Caki2 (cell line): ENCODE measurements at places on chromosomes 3 and 15. TPM values are rescaled to one million over a fixed set of nuclear protein-coding genes. Genes with fewer than 3 reads are reported as not detected.

The CCR2 gene
- not detected in 2 replicates for total RNA-seq

The TM4SF18 gene
- 5.9 and 9.3 TPM in 2 replicates for total RNA-seq

The MFGE8 gene
- total RNA-seq = 141 and 157 TPM in 2 replicates

The TMEM207 gene
- total RNA-seq = not detected in 2 replicates

The INAFM2 gene
- 2.6 and 4.6 TPM in 2 replicates for total RNA-seq

The GOLGA8S gene
- 0.32 TPM in 1 of 2 replicates, not detected in the other for total RNA-seq

The SKIL gene
- 33.2 and 55.8 TPM in 2 replicates for total RNA-seq

The PPP1R14D gene
- not detected in 2 replicates for total RNA-seq

The TNFSF10 gene
- total RNA-seq = 2.2 and 3.4 TPM in 2 replicates

The SYNPR gene
- total RNA-seq = not detected in 2 replicates

The LRRIQ4 gene
- total RNA-seq = not detected in 2 replicates

The LXN gene
- total RNA-seq = 44.8 and 73.9 TPM in 2 replicates

The CX3CR1 gene
- 0.06 TPM in 1 of 2 replicates, not detected in the other for total RNA-seq

The IRAK2 gene
- 7.6 and 8.3 TPM in 2 replicates for total RNA-seq

The ACTC1 gene
- not detected in 2 replicates for total RNA-seq

The KLF15 gene
- total RNA-seq = not detected in 2 replicates

The GPR15 gene
- total RNA-seq = not detected in 2 replicates

The GPR176 gene
- total RNA-seq = 8.1 and 9.6 TPM in 2 replicates

The TERC gene
- 158 and 246 TPM in 2 replicates for total RNA-seq

The MRPL47 gene
- total RNA-seq = 83.8 and 91.6 TPM in 2 replicates

The ROBO2 gene
- 8.9 and 13.8 TPM in 2 replicates for total RNA-seq
